ENCODE measurements at places on chromosomes 6 and 20.

DNA sequence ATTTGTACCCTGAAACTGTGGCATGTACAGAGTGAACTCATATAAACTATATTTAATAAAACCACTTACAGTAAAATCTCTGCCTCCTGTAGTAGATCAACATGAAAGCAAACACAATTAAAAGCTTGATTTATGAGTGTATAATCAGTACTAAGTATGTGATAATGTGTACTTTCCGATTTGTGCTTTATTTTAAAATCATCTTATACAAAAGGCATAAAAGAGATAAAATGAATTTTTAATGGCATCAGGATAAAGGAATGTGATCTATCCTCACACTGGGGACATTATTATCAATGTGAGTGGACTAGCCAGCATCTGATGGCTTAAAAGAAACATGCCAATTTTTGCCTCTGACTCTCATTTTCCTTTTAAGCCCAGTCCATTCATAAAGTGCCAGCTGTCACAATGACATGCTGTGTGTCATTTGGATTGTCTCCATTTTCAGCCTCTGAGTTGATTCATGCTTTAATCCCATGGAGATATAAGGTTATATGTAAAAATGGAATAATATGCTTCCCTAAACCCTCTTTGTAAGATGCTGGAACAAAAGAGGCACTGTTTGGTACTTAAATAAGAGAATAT lies 831.6 kb upstream of the EYS start:
- no peak for DNase-seq

DNA sequence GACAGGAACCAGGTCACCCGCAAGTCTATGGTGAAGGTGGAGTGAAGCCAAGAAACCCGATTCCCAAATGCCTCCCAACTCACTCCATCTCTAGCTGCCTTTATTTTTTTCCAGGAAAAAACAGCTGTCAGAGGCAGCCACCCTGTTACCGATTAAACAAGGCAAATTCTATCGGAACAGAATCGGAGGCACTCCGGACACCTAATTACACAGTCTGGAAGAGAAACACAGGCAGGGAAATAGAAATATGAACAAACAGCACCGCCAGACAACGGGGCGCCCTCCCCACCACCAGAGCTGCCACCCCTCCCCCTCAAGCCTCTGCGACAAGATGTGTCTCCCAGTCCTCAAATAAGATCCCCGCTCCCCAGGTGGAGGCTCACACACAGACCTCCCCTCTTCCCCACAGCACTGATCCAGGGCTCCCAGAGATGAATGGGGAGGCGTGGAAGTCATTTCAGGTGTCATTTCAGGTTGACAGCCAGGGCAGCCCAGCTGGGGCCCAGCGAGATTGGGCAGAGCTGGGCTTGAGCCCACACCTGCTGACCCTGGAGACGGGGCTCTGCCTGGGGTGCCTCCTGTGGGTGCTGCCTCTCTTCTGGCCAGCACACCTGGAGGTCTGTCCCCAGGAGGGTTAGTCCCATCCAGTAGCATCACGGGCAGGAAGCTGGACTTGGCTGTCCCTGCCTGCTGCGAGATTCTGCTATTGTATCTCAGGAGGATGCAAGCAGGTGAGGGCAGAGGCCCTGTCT lies 19.8 kb upstream of the VSTM2L start:
- no peak for DNase-seq

- DNase-seq, result no peak
Observed at GRCh38 chr20:53245574-53245973, 273.4 kb downstream of the TSHZ2 start.

DNA sequence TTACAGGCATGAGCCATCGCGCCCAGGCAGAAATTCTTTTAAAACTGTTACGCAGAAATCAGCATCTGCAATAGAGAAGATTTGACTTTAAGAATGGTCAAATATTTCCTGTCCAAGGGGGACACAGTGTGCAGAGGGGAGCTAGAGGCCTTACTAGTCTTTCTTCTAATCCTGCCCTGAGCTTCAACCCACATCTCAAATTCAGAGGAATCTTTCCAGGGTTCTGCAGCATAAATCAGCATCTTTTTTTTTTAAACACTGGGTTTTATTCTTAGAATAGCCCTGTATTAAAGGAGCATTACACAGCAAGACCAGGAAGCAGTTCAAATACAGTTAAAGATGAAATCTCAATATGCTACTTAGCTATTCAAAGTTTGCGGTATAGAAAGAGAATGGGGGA lies 81.1 kb downstream of the DTNBP1 start:
- DNase-seq, result no peak

DNA sequence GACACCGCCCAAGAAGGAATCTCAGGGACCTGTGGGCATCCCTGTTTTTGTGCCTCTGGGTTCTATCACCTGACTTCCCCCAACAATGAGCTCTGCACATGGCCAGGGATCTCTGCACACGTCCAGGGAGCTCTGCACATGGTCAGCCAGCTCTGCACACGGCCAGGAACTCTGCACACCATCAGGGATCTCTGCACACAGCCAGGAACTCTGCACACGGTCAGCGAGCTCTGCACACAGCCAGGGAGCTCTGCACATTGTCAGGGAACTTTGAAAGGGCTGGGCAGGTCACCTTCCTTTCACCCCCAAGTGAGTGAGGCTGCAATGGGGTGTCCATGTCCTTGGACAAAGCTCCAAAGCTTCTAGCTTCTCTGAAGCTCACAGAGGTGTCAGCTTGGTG lies 5.2 kb upstream of the SLCO4A1 start:
- DNase-seq, result no peak

- DNase-seq, result no peak
Observed at GRCh38 chr20:31566658-31567379, 38.3 kb upstream of the ID1 start.

DNA sequence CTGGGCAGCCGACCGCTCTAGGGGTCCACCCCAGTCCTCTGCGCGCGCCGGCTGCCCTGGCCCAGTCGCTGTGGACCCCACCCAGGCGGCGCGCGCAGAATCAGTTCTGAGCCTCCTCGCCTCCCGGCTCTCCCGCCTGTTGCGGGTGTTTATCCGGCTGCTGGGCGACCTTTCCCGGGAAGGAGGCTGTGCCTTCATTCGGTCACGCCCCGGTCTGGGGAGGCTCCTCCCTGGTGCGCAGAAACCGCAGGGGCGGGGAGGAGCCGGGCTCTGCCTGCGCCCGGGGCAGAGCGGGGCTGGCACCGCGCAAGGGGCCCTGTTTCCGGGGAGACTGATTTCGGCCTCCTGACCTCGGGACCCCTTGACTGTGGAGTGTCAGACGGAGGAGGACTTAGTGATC lies 80.8 kb upstream of the EYS start:
- DNase-seq, result no peak

GRCh38 chr20:46811224-46812084 lies 83.2 kb upstream of the EYA2 start:
- DNase-seq, result no peak

- no peak for DNase-seq
Observed at GRCh38 chr6:48048451-48049146, 62.4 kb downstream of the PTCHD4 start.

DNA sequence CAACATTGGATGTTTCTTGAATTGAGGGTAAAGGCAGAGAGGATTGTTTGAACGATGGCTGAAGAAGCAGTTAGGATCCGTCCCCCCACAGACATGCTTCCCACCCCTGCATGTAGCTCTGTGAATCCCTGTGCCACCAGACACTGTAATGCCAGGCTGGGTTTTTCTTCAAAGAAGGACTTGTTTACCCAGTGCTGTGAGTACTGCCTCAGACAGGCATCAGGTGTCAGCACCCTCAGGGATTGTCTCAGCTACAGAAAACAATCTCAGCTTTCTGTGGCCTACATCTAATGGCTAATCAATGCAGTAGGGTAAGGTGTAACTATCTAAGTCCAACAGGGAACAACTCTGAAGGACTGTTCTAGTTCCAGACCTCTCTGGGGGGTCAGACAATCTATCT lies 853.0 kb upstream of the EPHA7 start:
- DNase-seq, result no peak

DNA sequence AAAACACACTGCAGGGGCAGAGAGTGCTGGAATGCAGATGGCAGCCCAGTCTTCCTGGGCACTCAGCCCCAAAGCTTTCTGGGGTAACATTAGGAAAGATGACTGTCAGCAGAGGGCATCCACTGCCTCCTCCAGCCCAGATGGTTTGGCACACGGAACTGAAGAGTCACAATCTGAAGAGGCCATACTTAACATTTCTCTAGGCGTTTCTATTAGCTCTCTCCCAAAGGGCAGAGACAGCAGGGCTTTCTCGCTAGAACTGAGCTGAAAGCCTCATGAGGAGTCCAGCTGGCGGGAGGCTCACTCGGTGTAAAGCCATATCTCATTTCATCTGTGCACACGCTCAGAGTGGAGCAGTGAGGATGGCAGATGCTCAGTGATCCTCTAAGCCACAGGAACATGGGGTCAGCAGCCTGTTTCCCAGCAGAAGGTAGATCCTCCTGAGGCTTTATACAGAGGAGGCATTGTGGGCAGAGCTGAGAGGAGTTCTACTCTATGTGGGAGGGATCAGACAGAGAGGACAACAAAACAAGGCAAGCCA lies 28.1 kb downstream of the ALDH8A1 start:
- no peak for DNase-seq

GRCh38 chr6:21710908-21711627 lies 117.5 kb downstream of the SOX4 start:
- DNase-seq, result no peak

DNA sequence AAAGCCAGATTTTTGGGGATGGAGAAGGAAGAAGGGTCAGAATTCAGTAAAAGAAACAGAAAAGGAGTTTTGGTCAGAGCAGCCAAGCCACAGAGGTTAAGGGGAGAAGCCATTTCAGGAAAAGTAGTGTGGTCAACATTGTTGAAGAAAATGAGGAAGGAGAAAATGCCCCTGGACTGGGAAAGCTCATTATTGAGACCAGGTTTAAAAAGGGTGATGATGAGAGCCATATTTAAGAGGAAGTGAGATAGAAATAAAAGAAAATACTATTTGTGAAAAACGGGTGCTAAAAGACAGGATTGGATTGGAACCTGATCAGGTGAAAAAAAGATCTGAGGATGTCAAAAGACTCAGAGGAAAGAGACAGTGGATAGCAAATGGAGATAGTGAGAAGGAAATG lies 75.8 kb downstream of the CEP162 start:
- DNase-seq, result no peak

- DNase-seq, result no peak
Observed at GRCh38 chr20:58073945-58074856, 154.3 kb downstream of the ANKRD60 start.

Measured in DND-41 (cell line).